HS-5 (cell line): ENCODE measurements at places on chromosomes 4 and X.

DNA sequence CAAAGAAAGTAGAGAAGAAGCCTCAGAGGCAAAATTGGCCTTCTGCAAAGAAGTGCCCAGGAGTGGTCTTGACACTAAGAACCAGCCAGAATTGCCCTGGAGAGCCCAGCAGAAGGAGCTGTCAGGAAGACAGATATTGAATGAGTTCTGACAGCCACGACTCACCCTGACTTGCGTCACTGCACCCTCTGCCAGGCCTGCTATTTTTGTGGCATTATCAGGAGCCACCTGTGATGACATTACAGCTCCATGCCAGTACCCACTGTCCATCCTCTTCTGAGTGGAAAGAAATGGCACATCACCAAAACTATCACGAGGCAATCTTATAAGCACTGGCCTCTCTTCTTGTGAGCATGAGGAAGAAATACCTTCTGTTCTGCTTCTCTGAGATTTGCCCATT, 67.7 kb downstream of the SMIM20 start:
- DNase-seq: no peak

- no peak for DNase-seq
These were observed 23.9 kb downstream of the EVC start for GRCh38 chr4:5734853-5735252.

DNA sequence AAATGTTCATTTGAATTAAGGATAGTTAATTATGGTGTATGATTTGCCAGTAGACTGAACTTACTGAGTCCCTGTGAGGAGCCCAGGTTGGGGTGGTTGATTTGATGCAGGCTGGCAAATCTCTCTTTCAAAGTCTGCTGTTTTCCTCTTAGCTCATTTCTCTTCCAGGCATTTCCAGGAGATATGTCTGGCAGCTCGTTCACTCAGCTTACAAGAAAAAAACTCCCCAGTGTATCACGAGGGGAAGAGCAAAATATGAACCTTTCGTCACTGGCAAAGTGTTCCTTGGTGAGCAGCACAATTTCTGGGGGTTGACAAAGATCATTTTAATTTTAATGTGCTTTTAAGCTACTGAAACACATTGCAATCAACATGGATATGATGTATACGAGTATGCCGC, 244.2 kb downstream of the CBLL2 start:
- no peak for DNase-seq

- DNase-seq: no peak
These were observed 51.4 kb downstream of the ENOX2 start for GRCh38 chrX:130851569-130851968.
